ENCODE measurements at places on chromosomes 3 and 15. TPM values are rescaled to one million over a fixed set of nuclear protein-coding genes. Genes with fewer than 3 reads are reported as not detected.

DNA sequence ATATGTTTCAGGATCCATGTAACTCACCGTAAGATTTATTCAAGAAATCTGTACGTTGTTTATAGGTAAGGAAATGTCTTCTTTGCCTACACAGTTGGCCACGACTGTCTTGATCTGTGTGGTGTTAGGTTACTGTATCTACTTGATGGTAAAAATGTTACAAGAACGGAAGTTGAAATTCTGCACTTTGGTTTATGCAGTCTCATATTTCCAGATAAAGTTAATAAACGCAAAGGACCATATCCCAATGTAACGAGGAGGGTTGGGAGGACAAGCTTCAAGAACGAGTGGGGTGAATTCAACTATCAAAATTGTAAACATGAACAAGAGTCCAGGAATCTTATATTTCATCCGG, 1.0 kb downstream of the USF3 start:
- no peak for DNase-seq

DNA sequence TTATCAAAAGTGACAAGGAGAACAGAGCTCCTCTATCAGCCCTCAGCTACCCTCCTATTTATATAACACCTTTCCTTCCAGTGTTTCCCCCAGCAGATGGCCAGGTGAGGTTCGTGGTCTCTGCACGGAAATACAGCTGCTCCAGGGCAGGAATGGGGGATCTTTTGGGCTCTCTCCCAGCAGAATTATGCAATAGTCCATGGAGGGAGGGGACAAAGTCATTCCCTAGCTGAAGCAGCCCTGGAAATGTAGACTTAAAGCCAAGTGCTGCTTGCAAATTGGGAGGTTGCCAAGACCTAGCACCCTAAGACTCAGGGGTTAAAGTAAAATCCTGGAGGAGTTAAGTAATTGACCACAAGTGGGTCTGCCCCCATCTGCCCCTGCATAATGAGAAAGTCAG, 256.3 kb downstream of the LRTM1 start:
- DNase-seq: no peak

GRCh38 chr15:67741308-67741707, 84.0 kb upstream of the SKOR1 start:
- no peak for DNase-seq

DNA sequence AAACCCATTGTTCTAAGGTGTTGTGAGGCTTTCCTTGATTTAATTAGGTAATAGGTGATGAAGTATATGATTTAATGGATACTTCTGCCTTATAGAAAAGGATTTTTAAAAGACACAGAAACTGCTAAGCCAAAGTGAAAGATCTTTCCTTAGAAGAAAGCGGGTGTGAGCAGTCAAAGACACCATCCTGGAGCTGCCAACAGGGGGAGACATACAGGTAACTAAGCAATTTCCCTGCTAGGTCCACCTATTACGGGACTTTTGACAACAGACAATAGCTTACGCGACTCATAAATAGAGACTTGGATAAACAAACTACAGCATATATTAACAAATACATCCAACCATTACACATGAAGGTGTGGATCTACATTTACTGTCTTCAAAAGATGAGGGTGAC, 669.5 kb downstream of the SQOR start:
- DNase-seq: no peak

- no peak for DNase-seq
Observed at GRCh38 chr3:56209982-56210751, 258.1 kb downstream of the ERC2 start.

GRCh38 chr3:5305684-5305989, 118.1 kb downstream of the EDEM1 start:
- DNase-seq: no peak

DNA sequence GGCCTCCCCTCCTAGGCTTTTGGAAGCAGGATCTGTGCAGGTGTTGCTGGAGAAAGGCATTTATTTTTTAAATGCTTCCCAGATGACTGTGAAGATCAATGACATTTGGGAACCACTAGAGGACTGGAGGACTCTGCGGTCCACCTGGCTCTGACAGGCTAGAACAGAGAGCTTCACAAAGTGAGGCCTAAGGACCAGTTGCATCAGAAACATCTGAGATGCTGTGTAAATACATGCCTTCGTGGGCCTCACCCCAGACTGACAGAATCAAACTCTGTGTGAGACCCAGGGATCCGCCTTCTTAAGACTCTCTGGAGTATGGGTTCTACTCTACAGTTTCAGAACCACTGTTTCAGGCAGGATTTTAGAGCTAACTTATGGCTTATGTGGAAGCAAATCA, 105.0 kb upstream of the ICE2 start:
- no peak for DNase-seq

DNA sequence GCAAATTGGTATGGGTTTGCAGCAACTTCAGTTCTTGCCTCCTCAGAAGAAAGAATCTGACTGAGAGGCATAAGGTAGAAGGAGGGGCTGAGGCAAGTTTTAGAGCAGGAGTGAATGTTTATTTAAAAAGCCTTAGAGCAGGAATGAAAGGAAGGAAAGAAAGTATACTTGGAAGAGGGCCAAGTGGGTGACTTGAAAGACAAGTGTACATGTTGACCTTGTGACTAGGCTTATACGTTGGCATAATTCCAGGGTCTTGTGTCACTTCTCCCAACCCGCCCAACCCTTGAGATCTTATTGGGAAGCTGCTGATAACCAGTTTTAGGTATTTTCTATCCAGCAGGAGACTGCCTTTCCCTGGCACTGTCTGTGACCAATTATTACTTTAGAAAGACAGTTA, 436.9 kb upstream of the ZNF717 start:
- DNase-seq: no peak

DNA sequence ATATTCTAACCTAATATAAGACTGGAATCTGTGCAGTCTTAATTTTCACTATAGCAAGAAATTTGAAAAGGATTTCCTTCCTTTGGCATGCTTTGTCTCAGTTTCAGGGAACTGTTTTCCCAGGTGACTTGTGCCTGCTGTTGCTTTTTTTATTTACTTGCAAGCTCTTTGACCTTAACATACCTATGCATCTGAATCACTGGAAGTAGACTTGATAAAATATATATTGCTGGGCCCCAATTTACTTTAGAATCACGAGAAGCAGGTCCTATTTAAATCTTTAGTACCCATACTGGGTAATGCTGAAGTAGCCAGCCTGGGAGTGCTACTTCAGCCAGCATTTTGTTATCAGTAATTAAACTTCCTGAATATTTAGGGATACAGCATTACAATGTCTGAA, 257.9 kb upstream of the ALCAM start:
- DNase-seq: no peak

GRCh38 chr3:11236588-11237461, 35.4 kb upstream of the ATG7 start:
- DNase-seq: no peak

DNA sequence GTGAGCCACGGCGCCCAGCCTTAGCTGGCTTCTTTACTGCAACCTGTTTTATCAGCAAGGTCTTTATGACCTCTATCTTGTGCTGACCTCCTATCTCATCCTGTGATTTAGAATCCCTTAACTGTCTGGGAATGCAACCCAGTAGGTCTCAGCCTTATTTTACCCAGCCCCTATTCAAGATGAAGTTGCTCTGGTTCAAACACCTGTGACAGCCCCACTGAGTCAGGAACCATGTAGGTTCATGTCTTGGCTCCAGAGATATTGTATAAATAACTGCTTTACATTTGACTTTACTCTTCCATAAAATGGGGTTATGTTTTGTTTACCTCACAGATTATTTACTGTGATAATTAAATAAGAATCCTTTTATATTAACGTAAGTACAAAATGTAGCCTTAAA, 27.1 kb upstream of the ANO10 start:
- DNase-seq: no peak

The CLDN16 gene
- 12.0 TPM for total RNA-seq

The SNX1 gene
- 31.4 TPM for total RNA-seq

The CA12 gene
- total RNA-seq: 4.3 TPM

All from kidney epithelial cell (primary cell).